Sciatic nerve (tissue), 2 donors: ENCODE measurements at places on chromosomes 12 and 14.

DNA sequence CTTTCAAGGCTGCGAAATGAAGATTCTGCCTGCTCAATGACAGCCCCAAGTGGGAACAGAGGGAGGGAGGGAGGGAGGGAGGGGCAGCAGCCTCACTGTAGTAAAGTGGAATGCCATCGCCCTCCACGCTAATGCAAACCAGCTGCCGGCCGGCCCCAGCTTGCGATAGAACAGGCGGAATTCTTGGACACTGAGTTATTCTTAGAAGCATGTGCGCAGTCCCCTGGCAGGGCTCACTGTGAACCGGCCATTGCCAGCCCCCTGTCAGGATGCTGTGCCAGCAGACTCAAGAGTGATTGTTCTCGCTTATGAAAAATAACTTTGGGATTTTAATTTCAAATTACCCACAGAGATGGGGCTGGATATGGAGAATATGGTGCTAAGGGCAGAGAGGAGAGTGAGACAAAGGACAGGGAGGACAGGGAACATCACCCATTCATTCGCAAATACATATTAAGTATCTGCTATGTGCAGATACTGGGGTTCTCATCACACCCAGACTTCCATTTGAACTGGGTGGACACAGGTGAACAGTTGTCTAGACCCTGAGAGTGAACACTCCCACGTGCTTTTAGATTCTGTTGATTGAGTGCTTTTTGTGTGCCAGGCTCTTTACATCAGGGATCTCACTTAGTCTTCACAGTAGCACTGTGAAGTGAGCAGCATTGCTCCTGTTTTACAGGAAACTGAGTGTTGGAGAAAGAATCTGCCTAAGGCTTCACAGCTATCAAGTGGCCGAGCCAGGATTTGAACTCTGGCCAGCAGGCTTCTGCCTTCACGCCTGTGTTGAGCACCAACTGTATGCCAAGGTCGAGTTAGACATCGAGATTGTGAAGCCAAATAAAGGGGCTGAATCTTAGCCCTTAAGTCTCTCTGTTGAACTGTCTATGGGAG is 192.9 kb downstream of the C12orf75 start:
- peak; percentile 74 for DNase-seq

- no peak for DNase-seq
Observed at GRCh38 chr12:42296503-42297109, 29.3 kb downstream of the ZCRB1 start.

GRCh38 chr12:29346769-29347421 is 34.1 kb downstream of the ERGIC2 start:
- DNase-seq, result no peak

DNA sequence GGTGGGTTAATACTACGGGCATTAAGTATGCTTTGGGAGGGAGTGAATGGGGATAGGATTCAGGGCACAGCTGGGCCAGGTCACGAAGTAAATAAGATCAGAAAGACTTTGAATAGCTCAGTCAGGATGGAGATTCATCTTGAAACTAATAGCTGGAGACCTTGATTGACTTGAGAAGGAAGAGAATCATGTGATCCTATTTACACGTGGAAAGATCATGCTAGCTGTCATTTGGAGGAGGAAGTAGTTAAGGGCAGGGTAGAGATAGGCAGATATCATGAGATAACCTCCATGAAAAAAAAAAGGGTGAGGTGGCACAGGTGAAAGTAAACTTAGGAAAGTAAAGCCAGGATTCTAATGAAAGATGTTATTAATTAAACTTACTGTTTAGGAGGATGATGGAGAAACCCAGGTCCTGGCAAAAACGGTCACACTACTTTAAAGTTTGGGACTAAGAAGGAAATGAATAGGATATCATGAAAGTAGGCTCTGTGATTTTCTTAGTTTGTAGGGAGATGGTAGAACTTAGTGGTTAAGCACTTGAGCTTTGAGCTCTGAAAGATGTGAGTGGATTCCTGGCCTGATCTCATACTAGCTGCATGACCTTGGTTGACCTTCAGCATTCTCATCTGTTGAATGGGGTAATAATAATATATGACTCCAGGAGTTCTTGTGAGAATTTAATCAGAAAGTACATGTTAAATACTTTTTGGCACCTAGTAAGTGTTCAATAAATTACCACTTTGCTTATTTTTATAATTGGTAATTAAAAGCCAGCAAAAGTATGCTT is 439.0 kb downstream of the NRXN3 start:
- no peak for DNase-seq

- no peak for DNase-seq
Observed at GRCh38 chr12:14956024-14956891, 5.1 kb downstream of the ARHGDIB start.

GRCh38 chr12:92624236-92624635 is 78.6 kb upstream of the PLEKHG7 start:
- no peak for DNase-seq

GRCh38 chr12:108815369-108815768 is 42.0 kb downstream of the SSH1 start:
- no peak for DNase-seq

DNA sequence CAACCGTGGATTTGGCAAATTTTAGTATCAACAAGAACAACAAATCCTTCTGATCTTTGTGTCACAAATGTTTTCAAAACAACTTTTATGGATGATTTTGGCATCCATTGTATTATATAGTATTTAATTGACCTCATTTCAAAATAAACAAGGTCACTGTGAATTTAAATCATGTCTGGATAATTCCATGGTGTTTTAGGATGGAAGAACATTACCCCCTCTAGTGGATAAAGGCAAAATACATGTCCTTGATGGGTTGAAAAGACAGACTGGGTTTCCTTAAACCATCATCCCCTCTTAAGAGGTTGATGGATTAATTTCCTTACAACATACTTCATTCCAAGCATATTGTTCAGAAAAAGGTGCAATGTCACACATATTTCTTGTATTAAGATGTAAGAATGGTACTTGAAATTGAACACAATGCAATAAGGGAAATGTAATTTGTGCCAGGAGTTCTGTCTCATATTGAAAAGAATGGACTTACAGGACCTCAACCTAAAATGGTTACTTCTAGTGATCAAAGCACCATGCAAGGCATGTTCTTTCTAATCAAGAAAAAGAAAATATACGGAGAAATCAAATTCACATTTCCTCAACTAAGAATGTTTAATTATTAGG is 352.0 kb downstream of the BCAT1 start:
- no peak for DNase-seq

DNA sequence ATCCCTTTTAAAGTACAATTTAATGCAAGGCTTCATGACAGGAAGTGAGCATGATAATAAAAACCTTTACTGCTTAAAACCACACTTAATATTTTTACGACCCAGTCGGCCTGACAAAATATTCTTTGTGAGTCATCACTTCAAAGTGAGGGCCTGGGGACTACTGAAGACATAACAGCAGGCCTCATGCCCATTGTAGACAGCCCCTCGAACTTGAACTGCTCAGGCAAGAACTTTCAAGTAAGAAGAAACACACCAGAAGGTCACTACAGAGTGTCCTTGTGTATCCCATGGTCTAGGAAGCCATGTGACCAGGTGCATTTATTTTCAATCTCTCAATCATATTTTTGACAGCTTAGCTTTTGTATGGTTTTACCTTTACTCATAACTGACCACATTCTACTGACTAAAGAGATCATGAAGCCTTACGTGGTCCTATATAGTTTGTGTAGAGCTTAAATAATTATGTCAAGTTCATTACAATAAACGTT is 61.4 kb upstream of the MANSC4 start:
- DNase-seq, result no peak

DNA sequence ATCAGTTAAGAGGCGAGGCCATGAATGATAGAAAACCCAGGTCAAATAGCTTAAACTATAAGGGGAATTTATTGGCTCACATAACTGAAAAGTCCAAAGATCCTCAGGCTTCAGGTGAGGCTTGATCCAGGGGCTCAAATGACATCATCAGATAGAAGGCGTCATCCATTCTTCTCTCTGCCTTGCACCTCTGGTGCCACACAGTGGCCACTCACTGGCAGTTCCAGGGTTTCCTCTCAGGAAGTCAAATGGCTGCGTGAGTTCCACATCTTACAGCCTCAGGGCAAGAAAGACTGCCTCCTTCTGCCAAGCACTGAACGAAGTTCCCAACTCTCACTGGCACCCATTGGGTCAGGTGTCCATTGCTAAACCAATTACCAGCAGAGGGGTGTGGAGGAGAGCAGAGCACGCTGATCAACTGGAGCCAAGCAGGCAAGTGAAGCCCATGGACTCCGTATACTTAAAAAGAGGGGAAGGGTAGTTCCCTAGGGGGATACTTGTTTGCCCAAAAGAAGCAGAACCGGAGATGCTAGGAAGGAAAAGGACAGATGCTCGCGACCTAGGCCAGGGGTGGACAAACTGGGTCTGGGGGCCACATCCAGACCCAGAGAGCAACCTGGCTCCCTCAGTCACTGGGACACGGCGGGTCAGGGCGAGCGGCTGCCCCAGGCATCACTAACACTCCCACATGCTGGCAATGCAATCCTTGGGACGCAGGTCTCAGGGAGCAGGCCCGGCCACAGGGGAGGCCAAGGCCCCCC is 69.3 kb downstream of the SERPINA3 start:
- DNase-seq, result peak; percentile 59

- DNase-seq, result no peak
Observed at GRCh38 chr12:19200261-19200660, 70.7 kb downstream of the PLEKHA5 start.

GRCh38 chr12:95774311-95775045 is 16.1 kb downstream of the NTN4 start:
- no peak for DNase-seq

DNA sequence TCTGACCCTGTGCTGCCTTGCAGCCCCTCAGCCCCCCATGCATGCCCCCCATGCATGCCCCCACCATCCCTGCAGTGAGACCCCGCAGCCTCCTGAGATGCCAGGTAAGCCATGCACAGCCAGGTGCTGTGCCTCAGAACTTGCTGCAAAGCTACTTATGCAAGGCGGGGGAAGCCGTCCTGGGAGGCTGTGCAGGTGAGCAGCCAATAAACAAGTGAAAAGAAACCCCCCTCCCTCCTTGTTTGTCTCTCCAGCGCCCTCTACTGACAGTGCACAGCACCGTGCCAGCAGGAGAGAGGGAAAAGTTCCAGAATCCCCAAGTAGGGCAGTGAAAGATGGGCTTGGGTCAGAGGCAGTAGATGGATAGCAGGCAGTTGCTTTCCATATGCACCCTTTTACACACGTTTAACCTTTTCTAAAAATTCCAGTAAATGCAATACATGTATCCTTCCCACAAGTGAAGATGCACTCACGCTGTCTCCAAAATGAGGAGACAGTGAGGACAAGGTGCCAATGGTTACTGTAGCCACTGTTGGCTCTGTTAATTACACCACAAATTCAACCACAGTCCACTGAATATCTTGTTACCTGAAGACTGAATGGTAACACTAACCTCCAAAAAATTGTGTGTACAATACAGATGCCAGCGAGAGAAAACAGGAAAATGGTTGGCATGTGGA is 18.0 kb downstream of the TNFAIP2 start:
- no peak for DNase-seq

- no peak for DNase-seq
Observed at GRCh38 chr12:112823582-112824149, 32.1 kb downstream of the RPH3A start.

- DNase-seq, result peak; percentile 14
Observed at GRCh38 chr12:52323001-52323400, 1.8 kb upstream of the KRT83 start.

- DNase-seq, result no peak
Observed at GRCh38 chr14:92933481-92933880, 10.5 kb downstream of the CHGA start.

GRCh38 chr12:102950950-102951619 is 6.4 kb upstream of the ASCL1 start:
- no peak for DNase-seq
